ENCODE measurements at places on chromosomes 5 and 9.

DNA sequence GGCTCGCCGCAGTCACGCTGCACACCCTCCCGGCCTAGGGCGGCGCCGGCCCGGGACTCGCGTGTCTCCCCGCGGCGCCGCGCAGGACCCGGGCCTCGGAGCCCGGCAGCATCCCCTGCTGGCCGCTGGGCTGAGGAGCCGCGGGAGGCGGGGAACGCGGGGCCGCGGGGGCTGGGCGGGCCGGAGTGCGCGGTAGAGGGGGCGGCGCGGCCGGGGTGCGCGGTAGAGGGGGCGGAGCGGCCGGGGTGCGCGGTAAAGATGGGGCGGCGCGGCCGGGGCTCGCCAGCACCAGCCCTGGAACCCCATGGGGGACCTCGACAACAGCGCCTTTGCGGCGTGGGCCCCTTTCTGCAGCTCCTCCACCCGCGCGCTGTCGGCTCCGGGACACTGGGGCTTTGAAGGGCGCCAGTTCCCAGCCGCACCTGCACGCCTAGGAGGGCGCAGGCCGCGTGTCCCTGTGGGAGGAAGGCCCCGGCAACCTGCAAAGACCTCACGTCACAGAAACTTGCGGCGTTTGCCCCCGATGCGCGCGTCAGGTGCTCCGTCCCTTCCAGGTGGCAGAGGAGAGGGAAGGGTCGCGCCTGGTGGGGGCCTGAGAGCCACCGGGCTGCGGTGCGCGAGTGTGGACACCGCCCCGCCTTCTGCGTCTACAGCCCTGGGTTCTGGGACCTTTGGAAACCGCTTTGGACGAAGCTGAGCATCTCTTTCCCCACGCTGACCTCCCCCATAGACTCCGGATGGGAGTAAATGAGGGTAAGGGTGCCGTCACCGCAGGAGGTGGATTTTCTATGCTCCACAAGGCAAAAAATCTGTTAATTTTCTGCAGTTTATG, 49.6 kb downstream of the NSUN2 start:
- no peak for DNase-seq

GRCh38 chr5:154893381-154893780, 35.0 kb downstream of the CNOT8 start:
- DNase-seq, result no peak

DNA sequence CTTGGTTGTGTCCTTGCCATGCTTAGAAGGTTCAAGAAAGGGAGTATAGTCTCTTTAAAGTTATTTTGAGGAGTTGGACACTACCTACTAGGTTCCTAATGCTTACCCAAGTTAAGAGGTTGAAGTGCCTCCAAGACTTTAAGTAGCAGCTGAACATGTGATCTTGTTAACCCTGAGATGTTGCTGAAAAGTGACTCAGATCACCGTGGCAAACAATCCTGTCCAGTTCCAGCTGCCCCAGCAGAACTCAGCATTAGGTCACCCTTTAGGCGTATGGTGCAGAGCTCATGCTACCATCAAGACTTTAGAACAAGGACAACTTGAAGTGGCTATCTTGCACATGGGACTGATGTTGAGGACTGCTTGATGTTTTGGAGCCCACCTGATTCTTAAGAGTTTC, 22.5 kb downstream of the ZNF462 start:
- DNase-seq, result no peak

GRCh38 chr5:665541-665955, 27.6 kb downstream of the TPPP start:
- DNase-seq, result no peak

DNA sequence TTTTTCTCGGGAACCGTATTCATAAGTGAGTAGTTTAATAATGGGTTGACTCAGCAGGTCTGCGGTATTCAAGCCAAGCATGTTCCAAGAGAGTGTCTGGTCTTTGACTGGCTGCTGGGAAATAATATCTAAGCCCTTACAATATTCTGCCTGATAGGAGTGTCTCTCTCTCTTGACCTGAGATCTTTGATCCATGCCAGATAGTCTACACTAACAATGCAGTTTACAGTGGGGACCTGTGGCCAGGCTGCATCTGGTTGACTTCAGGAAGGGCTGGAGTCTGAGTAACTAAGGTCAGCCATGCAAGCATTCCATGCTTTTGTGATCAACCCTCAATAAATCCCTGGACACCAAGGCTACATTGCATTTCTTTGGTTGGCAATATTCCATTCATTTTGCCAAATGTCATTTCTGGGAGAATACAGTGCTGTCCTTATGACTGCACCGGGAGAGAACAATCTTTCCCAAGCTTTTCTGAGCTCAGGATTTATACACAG, 195.5 kb downstream of the SEMA5A start:
- no peak for DNase-seq
